ENCODE measurements at places on chromosomes 12 and 14.

DNA sequence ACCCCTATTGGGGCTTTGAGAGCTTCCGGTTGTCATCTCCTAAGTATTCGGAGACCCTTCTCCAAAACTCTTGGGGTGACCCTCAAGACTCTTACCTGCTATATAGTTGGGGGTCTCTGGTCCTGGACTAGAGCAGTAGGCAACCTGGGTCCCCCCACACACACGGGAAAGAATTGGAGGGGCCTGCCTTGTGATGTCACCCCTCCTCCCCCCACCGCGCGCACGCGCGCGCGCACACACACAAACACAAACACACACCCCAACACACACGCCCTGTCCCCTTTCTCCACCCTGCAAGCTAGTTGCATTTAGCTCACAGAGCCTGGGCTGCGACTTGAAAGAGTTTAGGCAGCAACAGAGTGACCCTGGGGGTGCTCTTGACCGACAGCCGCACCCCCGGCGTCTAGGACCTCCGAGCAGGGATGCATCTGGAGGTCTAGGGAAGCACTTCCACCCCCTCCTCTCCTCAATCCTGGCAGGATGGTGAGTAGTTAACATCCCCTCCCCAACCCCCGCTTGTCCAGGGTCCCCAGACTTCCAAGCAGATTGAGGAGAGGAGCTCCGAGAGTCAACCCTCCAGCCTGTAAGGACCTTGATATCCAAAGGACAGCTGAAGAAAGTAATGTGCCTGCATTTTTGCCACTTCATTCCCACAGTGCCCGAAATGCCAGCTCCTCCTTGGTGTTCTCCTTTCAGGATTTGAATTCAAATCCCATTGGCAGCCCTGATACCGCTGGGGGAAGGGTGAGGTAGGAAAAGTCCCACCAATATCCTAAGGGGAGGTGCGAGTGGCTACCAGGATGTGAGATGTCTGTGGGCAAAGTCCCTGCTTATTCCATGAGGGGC, 1.4 kb upstream of the DNAJC14 start:
- peak; percentile 24 for DNase-seq

DNA sequence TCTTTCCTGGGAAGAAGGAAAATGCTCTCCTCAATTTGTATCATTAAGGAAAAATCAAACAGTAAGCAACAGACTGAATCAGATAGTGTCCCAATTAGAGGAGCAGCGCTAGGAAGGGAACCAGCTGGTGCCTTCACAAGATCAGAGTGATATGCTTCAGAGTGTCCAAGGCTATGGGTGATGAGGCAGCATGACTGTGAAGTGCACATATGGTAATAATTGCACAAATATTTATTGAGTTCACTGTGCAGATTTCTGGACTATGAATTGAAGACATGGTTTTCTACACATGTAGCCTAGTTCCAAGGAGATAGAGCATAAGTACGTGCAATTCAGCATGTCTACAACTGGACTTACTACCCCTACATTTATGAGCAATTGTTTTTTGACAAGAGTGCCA, 78.8 kb upstream of the EVL start:
- no peak for DNase-seq

- DNase-seq = no peak
Observed at GRCh38 chr14:33369041-33369440, 430.4 kb downstream of the NPAS3 start.

- DNase-seq = no peak
Observed at GRCh38 chr14:79274641-79275291, 936.5 kb downstream of the DIO2 start.

- no peak for DNase-seq
Observed at GRCh38 chr14:31921721-31922120, 155.4 kb upstream of the ARHGAP5 start.

DNA sequence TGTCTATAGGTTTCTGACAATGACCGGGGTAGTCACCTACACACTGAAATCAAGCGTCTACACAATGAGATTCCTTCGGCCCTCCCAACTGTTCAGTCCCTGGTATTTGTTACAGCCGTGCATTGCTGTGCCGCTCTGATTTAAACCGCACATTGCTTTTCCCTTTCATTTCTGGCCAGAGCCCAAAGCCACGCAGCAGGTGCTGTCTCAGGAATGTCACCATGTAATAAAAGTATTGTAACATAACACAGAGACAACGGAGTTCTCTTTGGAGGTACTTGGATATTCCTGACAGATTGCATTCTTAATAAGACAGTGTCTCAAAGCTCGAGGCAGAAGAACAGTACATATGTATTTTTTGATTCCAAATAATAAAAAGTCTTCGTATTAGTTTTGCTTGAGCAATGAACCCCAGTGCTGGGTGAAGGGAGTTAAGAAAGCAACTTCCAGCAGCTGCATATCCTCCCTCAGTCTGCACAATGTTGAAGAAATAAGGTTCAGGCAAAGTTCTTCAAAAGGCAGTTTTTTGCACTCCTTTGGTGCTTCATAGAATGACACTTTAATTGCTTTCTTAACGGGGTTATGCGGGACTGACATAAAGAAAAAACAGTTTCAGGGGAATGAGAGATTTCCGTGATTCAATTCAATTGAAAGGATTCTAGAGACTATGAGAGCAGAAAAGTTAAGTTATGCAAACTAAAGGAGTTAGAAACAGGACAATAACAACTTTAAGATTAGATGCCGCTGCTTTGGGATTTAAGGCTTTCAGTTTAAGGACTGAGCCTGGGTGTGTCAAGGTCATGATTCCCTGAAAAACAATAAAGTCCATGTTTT, 288.7 kb upstream of the FLRT2 start:
- no peak for DNase-seq

DNA sequence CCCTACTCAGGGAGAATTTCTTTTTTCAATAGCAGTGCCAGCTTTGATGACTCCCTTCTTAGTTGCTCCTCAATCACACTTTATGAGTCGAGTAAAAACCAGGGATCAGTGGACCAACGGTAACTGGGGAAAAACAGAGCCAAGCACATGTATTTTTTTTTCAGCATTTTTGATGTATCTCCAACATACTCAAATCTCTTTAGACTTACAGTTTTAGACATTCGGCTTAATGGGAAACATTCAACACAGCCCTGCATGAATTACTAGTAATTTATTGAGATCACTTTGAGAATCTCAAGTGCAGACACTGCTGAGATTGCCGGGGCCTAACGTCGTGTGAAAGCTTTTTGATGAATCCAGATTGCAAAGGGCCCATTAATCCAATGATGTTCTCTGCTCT, 306.7 kb downstream of the NUAK1 start:
- DNase-seq = no peak

DNA sequence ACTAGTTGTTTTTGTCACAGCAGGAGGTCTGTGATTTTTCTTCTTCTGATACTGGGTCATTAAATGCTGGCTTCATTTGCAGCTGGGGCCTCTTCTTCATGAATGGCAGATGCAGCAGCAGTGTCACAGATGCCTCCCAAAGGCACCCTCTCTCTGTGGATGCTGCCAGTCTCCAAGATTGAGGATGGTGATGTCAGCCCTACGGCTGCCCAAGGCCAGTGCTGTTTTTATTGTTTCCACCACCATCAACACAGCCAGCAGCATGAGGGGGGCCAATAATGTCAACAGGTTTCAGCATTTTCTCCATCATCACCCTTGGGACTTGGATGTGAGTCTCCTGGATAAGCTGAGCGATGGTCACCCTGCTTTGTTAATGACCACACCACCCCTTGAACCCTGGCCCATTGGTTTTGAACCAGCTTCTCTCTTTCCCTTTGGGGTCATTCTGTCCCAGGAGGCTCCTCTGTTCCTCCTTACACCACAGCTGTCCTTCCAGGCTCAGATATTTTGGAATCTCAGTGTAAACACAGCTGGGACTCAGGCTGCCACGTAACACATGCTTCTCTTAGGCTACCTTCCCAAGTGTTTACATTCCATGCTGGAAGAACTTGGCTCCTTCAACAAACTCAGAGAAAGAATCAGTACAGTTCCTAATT, 151.7 kb upstream of the DDHD1 start:
- DNase-seq = no peak

DNA sequence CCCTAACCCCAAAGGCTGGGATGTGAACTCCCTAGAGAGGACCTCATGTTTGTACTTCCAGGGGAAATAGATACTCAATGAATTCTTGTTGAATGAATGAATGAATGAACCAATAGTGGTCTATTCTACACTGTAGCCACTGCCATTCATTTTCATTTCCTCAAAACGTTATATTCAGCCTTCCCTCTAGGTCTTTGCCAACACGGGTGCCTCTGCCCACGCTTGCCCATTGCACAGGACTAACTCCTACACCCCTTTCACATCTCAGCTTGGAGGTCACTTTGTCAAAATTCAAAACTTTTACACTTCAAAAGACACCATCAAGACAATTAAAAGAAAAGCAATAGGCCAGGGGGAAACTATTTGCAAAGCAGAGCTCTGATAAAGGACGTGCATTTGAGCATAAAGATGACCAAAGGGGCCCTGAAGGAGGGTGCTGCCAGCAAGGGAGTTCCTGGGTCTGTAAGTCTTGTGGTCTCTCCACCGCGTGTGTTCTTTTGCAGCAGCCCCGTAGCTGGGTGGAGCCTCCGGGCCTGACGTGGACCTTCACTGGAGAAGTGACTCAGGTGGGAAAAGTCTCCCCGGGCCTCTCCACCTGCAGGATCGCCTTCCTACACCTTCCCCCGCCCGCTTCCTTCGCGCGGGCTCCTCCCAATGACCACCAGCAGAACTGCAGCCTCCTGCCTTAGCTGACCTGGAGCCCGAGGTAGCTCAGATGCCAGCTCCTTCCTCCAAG, 31.5 kb downstream of the TMEM63C start:
- peak; percentile 28 for DNase-seq

- no peak for DNase-seq
Observed at GRCh38 chr12:26576266-26576665, 256.7 kb downstream of the ITPR2 start.

DNA sequence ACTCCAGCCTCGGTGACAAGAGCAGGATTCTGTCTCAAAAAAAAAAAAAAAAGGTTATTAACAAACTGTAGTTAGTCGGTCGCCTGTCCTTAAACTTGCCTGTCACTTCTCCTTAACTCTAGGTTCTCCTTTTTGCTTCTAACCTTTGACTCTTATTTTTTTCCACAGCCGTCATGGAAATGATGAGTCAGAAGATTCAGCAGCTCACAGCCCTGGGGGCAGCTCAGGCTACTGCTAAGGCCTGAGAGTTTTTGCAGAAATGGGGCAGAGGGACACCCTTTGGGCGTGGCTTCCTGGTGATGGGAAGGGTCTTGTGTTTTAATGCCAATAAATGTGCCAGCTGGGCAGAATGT, 418 bp upstream of the MYG1 start:
- peak; percentile 20 for DNase-seq

DNA sequence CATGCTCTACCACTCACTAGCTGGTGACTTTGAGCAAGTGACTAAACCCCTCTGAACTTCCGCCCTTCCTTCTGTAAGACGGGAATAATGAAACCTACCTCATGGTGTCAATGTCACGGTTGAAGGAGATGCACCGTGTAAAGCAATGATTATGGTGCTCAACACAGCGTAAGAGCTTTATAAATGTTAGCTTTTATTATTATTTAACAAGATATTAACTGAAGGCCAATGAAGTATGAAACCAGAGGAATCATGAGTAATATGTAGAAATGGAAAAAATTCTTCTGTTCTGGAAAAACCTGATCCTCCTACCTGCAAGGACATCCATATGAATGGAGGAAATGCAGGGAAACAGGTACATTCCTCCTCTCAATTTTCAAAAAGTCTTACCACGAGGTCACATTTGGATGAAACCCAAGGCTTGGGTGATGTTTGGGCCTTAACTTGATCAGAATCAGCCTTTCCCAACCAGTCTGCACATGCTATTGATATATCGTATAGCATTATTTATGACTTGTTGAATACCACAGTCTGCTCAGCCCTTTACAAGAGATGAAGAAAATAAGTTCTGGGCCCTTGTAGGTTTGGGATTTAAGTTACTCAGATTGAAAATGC, 166.8 kb upstream of the TBX3 start:
- DNase-seq = no peak

DNA sequence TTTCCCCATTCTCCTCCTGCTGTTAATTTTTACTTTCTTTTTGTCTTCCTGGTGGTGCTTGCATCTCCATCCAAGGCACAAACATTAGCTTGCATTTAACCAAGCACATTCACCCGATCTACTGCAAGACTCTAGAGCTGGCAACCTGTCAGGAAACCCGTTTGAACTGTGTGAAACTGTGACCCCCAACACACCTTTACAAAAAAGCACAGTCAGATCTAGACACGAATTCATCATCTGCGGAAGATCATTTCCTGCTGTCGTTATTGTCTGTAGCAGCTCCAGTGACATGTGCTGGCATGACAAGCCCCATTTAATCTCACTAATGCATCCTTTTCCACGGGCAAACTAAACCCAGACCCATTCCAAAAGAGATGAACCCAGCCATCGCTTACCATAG, 340.5 kb downstream of the VRK1 start:
- no peak for DNase-seq

GRCh38 chr12:104485651-104486362, 29.1 kb downstream of the CHST11 start:
- no peak for DNase-seq

DNA sequence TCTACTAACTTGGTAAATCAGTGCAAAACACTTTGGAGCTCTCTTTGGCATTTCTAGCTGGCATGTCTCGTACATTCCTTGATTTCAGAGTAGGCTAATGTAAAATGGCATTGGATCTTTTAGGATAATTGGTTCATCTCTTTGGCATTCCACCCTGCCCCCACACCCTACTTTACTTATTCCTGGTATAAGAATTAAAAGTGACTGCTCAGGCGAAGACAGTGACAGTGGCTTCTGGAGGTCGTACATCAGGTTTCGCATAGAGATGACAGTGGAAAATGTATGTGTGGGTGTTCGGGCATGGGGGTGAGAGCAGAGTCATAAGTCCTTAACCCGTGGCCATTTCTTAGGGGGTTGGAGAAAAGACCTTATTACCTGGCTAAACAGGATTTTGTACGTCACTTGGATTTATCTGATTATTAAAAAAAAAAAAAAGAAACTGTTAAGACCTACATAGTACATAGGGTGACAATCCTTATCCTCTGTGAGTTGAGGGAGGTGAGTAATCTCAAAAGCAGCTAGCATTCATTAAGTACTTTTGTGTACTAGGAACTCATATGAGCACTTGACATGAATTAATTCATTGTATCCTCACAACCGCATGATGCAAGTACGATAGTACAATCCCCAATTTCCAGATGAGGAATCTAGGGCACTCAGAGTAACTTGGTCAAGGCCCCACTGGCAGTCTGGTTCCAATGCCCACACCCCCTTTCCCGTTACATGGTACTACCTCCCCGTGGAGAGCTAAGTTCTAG, 22.4 kb upstream of the KCNK13 start:
- no peak for DNase-seq
